Stimulated activated CD4-positive, alpha-beta T cell treated with anti-CD3 and anti-CD28 coated beads, Interleukin-1b, Interleukin-23, amount 100 ng/mL, for 24 hours (primary cell): ENCODE measurements at places on chromosomes 5 and 9.

GRCh38 chr9:79630521-79631403 lies 59.0 kb downstream of the TLE4 start:
- DNase-seq = no peak

DNA sequence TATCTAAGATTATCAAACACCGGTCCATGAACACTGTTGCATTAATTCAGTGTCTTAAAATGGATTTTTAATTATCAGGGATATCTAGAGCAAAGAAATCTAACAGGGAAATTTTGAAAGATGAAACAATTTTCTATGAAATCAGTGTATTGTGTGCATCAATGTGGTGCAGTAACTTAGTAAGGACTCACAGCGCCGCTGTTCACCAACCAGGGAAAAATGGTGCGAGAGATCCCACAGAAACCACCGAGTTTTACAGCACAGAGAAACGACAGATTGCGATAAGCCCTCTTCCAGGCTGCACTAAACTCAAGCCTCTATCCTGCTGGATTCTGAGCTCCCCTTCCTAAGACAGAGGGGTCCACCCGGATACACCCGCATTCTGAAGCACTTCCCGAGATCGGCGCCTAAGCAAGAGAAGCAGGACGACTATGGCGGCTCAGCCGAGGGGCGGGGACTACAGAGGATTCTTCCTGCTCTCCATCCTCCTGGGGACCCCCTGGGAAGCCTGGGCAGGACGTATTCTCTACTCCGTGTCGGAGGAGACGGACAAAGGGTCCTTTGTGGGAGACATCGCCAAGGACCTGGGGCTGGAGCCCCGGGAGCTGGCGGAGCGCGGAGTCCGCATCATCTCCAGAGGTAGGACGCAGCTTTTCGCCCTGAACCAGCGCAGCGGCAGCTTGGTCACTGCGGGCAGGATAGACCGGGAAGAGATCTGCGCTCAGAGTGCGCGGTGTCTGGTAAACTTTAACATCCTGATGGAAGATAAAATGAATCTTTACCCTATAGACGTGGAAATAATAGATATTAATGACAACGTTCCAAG lies at the start of gene PCDHGA7:
PCDHGA7 (plus strand) TSS at position 274 of the 826 bp plus-strand sequence; CDS start at position 432, 158 bp downstream.
- no peak for DNase-seq

GRCh38 chr5:86645885-86646284 lies 28.1 kb downstream of the COX7C start:
- no peak for DNase-seq

DNA sequence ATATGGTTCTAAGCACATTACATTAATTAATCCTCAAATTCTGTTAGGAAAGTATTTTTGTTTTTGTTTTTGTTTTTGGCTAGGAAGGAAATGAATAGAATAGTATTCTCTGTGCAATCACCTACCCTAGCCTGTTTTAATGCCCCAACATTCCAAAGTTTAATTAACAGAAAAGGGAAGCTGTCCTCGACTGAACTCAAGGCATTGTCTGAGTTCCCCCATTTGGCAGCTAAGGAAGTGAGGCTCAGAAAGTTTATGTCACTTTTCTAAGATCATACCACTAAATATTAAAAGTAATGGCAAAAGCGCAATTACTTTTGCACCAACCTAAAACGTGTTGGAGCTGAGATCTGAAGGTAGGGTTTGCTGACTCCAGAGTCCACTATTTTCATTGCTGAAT lies 59.8 kb downstream of the FGF1 start:
- no peak for DNase-seq

- no peak for DNase-seq
These were observed 91.8 kb downstream of the SEMA5A start for GRCh38 chr5:9454012-9454481.

DNA sequence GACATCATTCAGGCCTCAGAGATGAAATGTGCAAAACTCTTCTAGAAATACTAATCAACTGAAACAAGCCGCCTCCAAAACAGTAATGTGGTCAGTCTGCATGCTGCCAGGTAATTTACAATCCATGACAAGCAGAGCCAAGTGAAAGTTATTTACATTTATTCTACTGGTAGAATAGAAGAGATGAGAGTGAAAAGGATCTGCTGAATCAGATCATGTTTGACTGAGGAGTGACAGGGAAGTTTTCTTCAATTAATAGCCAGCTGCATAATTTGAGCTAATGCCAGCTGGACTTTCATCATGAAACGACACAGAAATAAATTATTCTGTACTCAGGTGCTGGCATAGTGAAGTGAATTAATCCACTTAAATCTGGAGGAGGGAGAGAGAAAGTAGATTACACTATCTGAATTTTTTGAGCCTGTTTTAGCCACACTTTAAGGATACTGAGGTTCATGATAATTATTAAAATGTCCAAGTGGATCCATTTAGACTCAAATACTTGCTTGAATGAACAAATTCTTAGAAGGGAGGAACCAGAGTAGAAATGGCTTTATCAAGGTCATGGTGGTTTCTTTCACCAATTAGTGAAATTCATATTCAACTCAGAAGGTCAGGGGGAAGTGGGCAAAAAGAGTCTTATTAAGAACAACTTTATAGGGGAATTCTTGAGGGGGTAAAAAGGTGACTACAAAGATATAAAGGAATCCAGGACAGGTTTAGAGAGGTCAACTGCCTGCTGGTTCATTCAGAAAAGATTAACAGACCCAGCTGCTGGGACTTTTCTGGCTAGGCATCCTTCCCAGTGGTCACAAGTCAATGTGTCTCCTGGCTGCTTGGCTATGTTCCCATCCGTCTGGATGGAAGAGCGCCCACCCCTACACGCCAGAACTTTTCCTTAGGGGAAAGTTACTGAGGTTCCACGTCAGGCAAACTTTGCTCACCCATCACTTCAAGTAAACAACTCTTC lies 350.4 kb downstream of the PDE4D start:
- DNase-seq = no peak

DNA sequence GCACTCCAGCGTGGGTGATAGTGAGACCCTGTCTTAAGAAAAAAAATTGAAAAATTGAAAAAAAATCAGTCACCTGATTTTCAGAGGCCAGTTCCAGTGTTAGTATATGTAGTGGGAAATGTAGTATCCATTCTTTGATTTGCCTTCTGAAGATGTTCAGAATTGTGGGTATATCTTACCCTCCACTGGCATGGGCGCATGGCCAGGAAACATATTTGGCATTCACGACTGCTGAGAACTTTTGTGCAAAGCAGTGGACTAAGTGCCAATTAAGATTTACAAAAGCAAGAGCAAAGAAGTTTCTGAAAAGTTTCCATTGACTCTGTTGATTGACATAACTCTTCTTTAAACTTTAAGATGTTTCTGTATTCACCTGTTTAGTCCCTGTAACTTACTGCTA lies 2.4 kb downstream of the CAVIN4 start:
- DNase-seq = no peak

GRCh38 chr9:97601228-97601898 lies 31.8 kb downstream of the TSTD2 start:
- no peak for DNase-seq

GRCh38 chr9:36759141-36759540 lies 186.4 kb downstream of the MELK start:
- no peak for DNase-seq

- DNase-seq = no peak
These were observed 6.8 kb downstream of the NDST1 start for GRCh38 chr5:150514708-150515211.

GRCh38 chr9:69121155-69122081 lies 52.7 kb upstream of the TJP2 start:
- no peak for DNase-seq

DNA sequence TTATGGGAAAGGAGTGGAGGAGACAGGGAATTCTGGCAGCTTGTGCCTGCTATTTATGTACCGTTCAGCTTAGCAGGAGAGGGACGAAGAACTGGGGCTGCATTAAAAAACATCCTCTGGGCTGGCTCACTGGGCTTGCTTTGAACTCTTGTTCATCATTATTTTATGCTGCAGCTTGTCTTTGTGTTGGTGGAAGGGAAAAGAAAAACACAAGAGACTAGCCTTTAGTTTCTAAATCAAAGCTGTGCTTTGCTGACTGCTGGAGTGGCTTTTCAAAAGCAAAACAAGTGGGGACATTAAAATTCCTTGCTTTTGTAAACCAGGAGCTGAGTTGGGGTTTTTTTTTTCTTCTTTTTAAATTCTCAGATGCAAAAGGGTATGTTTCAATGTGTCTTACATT lies 5.9 kb upstream of the RGMB start:
- DNase-seq = no peak
